ENCODE measurements at places on chromosomes 1 and 21.

- no peak for DNase-seq
Observed at GRCh38 chr1:155961937-155962336, 16.4 kb downstream of the ARHGEF2 start.

- DNase-seq, result no peak
Observed at GRCh38 chr1:167899253-167899681, 14.7 kb downstream of the ADCY10 start.

GRCh38 chr1:218478336-218478735 is 133.2 kb downstream of the TGFB2 start:
- no peak for DNase-seq

- DNase-seq, result peak; percentile 72
Observed at GRCh38 chr1:228898582-228898992, 163.3 kb downstream of the RHOU start.

DNA sequence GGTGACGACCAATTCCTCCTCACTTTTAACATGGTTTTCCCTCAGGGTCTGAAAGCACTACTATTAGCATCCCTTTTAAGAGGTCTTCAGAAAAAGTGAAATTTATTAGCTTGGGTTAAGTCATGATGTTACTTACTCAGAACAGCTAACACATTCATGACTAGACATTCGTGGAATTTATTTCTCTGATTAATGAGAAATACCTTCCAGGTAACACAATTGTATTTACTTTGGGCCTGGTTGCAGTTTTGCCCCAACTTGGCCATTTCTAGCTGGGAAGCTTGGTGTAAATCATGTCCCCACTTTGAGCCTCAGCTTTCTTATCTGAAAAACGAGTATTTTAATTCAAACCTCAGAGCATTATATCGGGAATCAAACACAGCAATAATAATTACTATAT is 119.2 kb upstream of the SPATA6 start:
- DNase-seq, result no peak

GRCh38 chr21:28458446-28458845 is 534.2 kb downstream of the LTN1 start:
- DNase-seq, result peak; percentile 6

DNA sequence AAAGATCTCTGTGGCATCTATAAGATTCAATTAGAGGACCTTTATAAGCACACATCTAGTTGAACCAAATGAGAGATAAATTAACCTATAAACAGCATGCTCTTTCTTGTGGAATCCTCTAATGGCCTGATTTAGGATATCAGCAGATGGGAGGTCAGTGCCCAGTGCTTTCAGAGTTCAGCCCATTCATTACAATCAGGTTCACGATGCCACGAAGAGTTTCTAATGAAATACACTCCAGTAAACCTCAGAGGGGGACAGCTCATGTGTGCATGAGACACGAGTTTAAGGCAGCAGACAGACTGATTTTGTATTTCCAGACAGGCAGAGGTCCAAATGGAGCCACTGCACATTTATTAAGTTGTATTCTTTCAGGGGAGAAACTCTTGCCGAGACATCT is 544.4 kb upstream of the PKN2 start:
- no peak for DNase-seq

DNA sequence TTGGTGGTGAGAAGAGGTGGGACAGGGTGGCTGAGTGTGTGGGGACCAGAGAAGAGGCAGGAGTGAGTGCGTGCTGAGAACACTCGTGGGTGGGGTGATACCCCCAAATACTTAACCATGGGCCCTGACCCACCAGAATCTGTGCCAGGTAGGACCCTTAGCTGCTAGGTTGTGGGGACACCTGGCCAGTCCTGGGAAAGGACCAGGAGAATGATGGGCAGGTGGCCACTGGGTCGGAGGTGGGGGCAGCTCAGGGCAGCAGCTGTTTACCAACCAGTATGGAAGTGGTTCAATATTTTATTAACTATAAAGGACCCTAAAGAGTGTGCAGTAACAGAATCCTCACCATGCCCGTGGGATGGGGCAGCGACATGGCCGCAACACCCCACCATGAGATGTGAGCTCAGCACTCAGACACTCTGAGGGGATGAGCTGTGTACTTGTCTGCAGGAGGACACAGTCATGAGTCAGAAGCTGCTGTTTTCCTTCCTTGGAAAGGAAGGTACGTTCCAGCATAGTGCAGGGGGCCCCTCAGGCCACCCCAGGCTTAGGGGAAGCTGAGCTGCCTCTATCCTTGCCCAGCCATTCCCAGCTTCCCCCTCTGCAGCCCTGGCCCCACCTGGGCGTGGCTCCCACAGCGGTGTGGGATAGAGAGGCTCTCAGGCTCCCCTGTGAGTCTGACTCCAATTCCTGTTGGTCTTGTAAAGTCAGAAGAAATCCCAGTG is 25.4 kb downstream of the TEX35 start:
- no peak for DNase-seq

- DNase-seq, result no peak
Observed at GRCh38 chr1:14674030-14674429, 75.5 kb downstream of the KAZN start.

- DNase-seq, result no peak
Observed at GRCh38 chr1:226696547-226696946, 42.5 kb downstream of the ITPKB start.

GRCh38 chr1:26838474-26839338 is 12.2 kb downstream of the ZDHHC18 start:
- no peak for DNase-seq

DNA sequence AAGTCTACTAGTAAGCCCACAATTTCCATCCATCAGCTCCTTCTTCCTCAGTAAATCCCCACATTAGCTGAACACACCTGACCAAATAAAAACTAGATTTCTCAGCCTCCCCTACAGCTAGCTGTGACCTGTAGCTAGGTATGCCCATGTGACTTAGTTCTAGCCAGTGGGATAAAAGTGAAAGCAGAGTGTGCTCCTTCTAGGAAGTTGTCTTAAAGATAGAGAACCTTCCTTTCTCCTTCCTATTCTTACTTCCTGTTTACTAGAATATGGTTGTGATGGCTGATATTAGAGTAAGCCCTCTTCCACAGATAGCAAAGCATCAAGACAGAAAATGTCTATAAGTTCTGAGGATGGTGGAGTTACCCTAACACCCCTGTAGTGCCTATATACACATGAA is 67.0 kb downstream of the PIK3R3 start:
- no peak for DNase-seq

- DNase-seq, result no peak
Observed at GRCh38 chr1:61264825-61265242, 182.5 kb downstream of the NFIA start.

GRCh38 chr1:6141592-6141991 is 38.5 kb downstream of the CHD5 start:
- peak; percentile 41 for DNase-seq
